Activated CD4-positive, alpha-beta T cell treated with anti-CD3 and anti-CD28 coated beads for 36 hours (primary cell): ENCODE measurements at places on chromosomes 2 and 18.

GRCh38 chr18:57542126-57542525 is 44.4 kb downstream of the FECH start:
- no peak for DNase-seq

DNA sequence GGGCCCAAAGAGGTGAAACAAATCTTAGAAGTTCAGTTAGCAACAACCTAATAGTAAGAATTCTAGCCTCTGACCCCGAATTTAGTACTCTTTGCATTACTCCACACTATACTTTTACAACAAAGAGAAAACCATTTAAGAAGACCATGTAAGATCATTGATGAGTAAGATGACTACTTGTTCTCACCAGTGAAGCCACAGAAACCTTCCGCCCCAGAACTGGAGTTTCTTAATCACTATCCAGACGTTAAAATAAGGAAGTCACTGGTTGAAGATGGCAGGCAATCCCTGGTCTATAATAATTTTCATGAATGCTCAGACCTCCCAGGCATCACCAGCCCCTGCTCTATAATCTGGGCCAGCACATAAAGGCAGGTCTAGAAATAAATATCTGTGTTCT is 95.0 kb downstream of the TMEM163 start:
- DNase-seq: peak; percentile 69

DNA sequence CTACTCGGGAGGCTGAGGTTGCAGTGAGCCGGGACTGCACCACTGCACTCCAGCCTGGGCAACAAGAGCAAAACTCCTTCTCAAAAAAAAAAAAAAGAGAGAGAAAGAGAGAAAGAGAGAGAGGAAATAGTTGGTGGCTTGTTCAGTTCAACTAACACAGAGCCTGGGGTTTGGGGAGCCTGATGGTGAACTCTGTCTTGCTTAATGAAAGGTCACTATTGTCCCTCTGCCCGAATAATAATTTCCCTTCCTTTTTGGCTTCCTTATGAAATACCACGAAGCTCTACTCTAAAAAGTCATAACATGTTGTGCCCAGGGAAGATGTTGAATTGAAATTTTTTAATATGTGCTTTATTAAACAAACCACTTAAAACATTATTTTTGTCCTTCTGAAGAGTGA is 17.3 kb downstream of the BCL2 start:
- no peak for DNase-seq

- no peak for DNase-seq
Observed at GRCh38 chr2:104599787-104600510, 254.0 kb upstream of the POU3F3 start.

- peak; percentile 87 for DNase-seq
Observed at GRCh38 chr2:12501469-12502158, 215.1 kb upstream of the TRIB2 start.

DNA sequence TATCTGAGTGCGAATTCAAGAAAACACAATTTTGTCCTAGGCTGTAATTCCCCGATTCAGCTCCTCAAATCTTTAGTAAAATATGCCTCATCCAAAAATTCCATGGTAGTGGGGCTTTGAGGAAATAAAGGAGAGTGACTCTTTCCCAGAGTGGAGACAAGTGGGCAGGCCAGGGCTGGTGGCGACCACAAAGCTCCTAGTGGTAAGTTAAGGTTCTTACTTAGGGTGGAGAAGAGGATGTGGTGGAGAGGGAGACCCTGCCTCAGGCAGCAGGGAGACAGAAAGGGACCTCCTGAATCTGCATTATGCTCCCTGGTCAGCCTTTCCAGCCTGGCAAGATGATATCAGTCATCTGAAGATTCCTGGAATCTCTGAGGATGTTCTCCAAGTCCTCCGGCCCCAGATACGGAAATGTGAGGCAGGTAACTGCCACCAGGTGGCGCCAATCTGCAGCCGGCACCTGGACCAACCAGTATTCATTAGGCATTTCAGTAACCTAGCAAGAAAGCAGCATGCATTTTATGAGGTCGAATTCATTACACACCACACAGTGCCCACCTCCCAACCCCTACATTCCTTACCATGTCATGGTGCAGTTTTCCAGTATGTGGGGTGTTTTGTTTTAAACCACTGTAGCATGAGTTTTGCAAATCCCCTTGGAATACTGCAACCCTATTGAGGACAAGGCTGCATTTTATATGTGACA is 106.4 kb downstream of the POLE4 start:
- DNase-seq: peak; percentile 75

DNA sequence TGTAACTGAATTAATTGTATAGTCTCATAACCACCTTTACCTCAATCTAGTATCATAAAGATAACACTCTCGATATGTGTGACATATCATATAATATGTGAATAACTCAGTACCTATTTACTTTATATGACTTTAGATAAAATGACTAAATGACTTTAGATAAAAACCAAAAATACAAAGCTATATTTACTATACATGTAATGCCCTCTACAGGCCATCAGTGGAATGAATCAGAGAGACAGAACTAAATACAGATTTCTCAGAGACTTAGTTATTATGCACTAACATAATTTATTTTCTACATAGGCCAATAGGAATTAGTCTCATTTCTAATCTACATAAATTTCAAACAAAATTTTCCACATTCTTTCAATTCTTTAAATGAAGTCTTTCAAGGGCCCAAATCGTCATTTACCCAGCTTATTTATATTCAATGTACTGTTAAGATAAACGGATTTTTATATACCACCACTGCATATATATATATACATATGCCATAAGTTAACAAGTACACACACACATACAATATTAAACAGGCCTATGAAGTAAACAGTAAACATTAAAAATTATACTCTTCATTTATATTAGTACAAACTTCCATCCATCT is 219.9 kb downstream of the EXOC6B start:
- DNase-seq: no peak

- no peak for DNase-seq
Observed at GRCh38 chr2:105935063-105935462, 190.4 kb downstream of the NCK2 start.

DNA sequence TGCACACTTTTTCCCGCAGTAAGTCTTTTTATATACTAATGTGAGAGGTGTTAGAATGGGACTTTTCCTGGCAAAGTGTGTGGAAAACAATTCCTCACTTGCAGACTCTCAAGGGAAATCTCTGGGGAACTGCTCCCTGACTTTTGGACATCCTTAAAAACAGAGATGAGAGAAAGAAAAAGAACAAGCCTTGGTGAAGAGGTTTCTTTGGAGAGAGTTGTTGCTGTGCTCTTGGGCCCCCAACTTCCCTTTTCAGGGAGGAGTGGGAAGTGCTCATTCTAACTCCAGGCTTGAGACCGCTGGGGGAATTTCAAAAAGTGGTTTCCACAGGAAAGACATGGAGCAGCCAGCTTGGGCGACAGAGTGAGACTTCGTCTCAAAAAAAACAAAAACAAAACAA is 142.6 kb upstream of the SPRED2 start:
- DNase-seq: no peak

DNA sequence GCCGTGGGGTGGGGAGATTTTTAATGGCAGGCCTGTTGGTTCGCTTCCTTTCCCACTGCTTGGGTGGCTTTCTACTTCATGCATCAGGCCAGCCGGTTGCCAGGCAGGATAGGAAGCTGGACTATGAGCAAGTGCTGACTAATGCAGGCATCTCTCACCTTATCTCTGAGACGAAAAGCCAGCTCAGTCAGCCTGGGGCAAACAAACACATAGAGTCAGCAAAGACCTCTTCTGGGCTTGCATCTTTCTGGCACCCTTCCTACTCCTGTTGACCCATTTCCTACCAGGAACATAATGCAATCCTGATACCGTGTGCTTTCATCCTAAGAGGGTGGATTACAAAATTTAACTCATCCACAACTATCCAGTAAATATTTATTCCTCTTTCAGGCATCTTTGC is 416.6 kb upstream of the MEX3C start:
- DNase-seq: no peak
